Stimulated activated CD8-positive, alpha-beta memory T cell treated with anti-CD3 and anti-CD28 coated beads, Interleukin-4, amount 100 ng/mL, for 4 hours (primary cell): ENCODE measurements at places on chromosomes 5 and 9.

- no peak for DNase-seq
These were observed 177.8 kb downstream of the GABBR2 start for GRCh38 chr9:98530806-98531386.

DNA sequence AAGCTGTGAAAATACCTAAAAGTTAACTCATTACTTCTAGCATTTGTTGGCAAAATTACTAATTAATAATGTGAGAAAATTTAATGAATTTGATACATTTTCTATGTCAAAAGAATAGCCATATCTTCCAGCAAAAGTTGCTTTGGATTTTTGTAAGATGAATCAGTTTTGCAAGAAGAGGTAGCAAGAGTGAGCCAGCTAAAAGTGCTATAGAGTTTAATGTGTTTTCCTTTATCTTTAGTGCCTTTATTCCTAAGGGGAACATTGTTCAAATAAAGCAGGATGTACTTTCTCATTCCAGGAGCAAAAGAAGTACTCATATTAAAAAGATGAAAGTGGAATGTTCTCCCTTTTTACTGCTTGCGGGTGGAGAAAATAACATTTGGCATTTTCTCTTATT is 622.2 kb downstream of the ANXA1 start:
- DNase-seq, result no peak

GRCh38 chr5:178547753-178548415 is 42.3 kb downstream of the COL23A1 start:
- DNase-seq, result no peak

GRCh38 chr5:90534922-90535321 is 5.5 kb upstream of the LYSMD3 start:
- no peak for DNase-seq

GRCh38 chr5:142006363-142007236 is 6.2 kb downstream of the GNPDA1 start:
- no peak for DNase-seq

DNA sequence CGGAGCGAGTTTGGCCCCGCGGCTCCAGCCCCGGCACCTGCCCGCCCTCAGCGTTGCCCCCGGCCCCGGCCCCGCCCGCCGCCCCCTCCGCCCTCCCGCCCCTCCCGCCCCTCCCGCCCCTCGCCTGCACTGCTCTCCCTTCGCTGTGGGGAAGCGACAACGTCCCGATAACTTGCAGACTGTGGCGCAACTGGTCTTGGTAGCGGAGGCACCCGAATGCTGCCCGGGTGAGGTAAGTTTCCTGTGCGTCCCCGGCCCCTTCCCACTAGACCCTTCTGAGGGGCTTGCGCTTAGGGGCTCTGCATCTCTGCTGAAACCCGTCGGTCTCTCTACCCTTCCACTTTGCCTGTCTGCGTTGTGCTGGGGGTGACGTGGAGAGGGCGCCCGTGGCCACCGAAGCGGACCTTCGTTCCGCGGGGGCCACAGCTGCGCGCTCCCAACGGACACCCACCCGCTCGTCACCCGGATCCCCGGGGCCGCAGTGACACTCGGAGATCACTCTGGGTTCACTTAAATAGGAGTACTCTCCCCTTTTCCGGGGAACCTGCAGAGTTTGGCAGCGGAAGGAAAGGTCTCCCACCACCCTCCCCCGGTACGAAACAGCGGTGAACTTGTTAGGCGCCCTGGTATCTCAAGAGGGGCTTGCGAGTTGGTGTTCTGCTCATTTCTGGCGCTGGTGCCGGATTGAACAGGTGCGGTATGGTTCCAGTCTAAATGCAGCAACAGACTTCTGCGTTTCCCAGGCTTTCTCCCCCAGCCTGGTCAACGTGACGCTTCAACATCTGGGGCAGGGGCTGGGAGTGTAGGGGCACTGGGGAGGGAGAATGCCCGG is 707 bp downstream of the PIP5K1B start:
- no peak for DNase-seq
